Activated naive CD4-positive, alpha-beta T cell treated with anti-CD3 and anti-CD28 coated beads for 36 hours (primary cell): ENCODE measurements at places on chromosomes 13 and 19. TPM values are rescaled to one million over a fixed set of nuclear protein-coding genes. Genes with fewer than 3 reads are reported as not detected.

GPR18 gene
- 2.4 TPM for total RNA-seq

FCER2 gene
- total RNA-seq, result 0.89 TPM

DNA sequence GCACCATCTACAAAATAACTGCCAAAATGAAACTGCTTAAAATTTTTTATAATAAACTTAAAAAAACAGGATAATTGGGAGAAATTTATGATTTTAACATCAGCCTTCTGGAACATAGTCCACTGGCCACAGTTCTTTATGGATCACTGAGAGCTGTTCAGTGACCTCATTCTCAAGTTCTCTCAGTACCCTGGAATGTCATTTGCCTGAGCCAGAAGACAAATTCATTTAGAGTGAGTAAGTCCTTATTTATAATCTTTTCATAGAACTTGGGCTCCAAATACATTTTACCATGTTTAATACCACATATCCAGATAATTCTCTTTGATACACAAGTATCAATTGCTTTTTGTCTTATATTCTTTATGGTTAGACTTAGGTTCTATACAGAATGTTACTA lies 87.6 kb downstream of the CAB39L start:
- no peak for DNase-seq

DNA sequence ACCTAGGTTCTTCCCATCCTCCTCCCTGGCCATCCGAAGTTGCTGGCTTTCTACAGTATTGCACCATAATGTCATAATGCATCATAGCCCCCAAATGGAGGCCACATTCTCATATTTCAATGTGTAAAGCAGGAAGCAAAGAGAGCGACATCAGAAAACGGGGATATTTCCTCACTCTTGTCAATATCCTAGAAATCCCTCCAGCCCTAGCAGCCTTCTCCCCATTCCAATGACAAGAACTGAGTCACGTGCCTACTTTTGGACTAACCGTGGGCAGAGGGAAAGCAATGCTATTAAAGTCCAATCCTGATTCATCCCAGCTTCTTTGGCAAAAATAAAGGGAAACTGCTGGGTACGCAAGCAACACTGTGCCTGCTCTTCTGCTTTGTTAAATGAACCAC lies 4.3 kb upstream of the RAP2A start:
- no peak for DNase-seq

DNA sequence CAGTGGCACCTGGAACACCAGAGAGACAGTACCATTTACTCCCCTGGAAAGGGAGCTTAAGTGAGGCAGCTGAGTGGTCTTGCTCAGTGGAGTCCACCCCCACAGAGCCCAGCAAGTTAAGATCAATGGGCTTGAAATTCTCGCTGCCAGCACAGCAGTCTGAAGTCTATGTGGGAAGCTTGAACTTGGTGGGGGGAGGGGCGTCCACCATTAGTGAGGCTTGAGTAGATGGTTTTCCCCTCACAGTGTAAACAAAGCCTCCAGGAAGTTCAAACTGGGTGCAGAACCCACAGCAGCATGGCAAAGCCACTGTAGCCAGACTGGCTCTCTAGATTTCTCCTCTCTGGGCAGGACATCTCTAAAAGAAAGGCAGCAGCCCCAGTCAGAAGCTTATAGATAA lies 30.3 kb upstream of the CEACAM4 start:
- peak; percentile 14 for DNase-seq

- no peak for DNase-seq
These were observed 12.9 kb upstream of the RNF113B start for GRCh38 chr13:98189841-98190505.
